Stimulated activated CD8-positive, alpha-beta memory T cell treated with anti-CD3 and anti-CD28 coated beads, Interleukin-12 subunit alpha, Interleukin-12 subunit beta, amount 100 ng/mL, for 1 hour (primary cell): ENCODE measurements at places on chromosomes 13 and 19.

DNA sequence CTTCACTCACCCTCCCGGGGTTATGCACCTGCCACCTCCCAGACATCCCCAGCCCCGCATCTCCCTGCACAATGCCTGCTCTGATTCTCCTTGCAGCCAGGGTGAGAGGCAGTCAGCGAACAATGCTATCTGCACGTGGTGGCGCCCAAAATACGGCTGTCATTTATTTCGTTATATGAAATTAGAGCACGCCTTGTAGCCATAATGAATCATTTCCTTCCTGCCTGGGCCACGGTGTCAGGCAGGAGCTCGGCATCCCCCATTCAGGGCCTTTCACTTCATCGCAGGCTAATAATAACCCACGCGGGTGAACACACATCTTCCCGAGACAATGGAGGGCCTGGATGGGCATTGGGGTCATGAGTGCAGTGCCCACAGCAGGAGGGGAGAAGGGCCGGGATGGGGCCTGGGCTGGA is 143.8 kb upstream of the ZNF507 start:
- no peak for DNase-seq

GRCh38 chr19:4474514-4475022 is 2.5 kb downstream of the HDGFL2 start:
- DNase-seq = no peak

- no peak for DNase-seq
These were observed 700.2 kb upstream of the PCDH20 start for GRCh38 chr13:62115831-62116230.

- DNase-seq = no peak
These were observed 1.0 kb downstream of the TMEM59L start for GRCh38 chr19:18613589-18614234.

DNA sequence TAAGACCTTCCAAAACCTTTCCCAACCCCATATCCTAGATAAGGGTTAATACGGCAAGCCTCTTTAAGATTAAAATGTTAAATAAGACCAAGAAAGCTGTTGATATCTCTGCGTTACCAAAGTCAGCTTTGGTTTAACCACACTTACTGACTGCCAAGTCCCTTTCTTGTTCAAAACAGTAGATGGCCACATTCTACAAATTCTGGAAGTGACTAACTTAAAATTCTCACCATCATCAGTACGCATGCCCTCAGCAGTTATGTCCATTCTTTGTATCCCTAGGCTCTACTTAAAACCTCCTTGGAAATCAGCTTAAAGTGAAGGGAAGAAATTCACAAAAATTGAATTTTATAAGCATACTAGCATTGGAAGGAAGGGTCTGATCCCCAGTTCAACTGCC is 23.6 kb downstream of the SOHLH2 start:
- no peak for DNase-seq

DNA sequence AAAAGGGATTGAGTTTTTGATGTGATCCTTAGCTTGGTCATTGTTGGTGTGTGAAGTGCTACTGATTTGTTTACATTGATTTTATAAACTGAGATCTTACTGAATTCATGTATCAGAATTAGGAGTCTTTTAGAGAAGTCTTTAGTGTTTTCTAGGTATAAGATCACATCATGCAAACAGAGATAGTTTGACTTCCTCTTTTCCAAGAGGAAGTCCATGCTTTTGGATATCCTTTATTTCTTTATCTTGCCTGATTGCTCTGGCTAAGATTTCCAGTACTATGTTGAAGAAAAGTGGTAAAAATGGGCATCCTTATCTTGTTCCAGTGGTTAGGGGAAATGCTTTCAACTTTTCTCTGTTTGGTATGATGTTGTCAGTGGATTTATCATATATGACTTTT is 561.2 kb upstream of the SLITRK1 start:
- no peak for DNase-seq

DNA sequence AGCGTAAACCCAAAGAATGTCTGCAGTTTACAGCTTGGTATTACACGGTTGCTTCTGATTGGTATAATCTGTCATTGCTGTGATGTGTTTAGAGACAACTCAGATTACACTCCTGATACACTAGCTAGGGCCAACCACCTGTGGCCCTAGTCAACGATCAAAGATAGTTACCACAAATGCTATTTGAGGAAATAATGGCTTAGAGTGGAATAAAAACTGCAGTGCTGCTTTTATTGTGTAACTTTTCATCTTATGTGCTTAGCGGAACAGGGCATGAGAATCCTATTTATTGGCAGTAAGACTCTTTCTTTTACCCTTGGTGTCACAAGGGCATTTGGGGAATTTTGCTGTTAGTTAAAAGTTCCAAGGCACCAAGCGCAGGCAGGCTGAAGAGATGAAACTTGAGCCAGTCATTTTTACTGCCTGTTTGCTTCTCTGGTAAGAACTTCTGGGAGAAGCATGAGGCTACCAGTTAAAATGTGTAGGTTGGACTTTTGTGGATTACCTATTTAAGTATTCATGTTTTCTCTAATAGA is 363.3 kb downstream of the KCNRG start:
- no peak for DNase-seq

GRCh38 chr19:18697680-18698079 is 14.2 kb downstream of the CRTC1 start:
- DNase-seq = no peak

- no peak for DNase-seq
These were observed 11.7 kb downstream of the UGGT2 start for GRCh38 chr13:96041326-96042110.

DNA sequence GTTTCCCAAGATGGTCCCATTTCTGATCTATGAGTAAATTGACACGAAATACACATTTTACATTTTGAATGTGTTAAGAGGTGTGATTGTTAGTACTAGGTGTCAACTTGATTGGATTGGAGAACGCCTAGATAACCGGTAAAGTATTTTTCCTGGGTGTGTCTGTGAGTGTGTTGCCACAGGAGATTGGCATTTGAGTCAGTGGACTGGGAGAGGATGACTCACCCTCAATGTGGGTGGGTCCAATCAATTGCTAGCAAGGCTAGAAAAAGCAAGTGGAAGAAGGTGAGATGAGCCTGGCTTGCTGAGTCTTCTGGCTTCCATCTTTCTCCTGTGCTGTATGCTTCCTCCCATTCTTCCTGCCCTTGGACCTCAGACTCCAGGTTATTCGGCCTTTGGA is 960.7 kb upstream of the PCDH9 start:
- no peak for DNase-seq

DNA sequence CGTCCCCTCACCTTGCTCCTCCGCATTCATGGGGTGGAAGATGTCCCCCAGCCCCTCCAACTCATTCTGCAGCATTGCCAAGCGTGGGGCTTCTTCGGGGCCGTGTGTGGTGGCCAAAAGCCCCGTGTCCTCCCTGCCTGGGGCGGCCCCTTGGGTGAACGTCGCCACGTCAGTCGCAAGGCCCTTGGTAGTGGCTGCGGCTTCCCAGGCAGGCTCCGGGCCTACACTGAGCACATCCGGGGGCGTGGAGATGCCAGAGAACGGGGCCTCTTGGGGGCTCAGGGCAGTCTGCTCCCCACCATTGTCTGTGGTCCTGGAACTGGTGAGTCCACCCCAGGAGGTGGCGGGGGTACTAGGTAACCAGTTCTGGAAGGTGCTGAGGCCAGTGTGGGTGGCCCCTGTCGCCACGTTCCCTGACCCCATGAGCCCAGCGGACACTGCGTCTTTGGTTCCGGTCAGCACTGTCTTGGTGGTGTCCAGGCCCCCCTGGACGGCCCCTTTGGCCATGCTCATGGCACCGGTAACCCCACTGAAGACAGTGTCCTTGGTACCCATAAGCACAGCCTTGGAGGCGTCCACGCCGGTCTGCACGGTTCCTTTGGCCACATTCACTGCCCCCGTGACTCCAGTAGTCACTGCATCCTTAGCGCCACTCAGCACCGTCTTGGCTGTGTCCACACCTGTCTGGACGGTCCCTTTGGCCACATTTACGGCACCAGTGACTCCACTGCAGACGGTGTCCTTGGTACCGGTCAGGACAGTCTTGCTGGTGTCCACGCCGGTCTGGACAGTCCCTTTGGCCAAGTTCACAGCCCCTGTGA is 7.6 kb downstream of the PLIN4 start:
- no peak for DNase-seq

GRCh38 chr19:15471639-15472101 is 7.3 kb upstream of the RASAL3 start:
- DNase-seq = no peak

GRCh38 chr19:38799104-38799503 is 10.1 kb downstream of the LGALS7B start:
- DNase-seq = no peak

GRCh38 chr19:15631817-15632216 is 8.9 kb upstream of the CYP4F3 start:
- DNase-seq = no peak

DNA sequence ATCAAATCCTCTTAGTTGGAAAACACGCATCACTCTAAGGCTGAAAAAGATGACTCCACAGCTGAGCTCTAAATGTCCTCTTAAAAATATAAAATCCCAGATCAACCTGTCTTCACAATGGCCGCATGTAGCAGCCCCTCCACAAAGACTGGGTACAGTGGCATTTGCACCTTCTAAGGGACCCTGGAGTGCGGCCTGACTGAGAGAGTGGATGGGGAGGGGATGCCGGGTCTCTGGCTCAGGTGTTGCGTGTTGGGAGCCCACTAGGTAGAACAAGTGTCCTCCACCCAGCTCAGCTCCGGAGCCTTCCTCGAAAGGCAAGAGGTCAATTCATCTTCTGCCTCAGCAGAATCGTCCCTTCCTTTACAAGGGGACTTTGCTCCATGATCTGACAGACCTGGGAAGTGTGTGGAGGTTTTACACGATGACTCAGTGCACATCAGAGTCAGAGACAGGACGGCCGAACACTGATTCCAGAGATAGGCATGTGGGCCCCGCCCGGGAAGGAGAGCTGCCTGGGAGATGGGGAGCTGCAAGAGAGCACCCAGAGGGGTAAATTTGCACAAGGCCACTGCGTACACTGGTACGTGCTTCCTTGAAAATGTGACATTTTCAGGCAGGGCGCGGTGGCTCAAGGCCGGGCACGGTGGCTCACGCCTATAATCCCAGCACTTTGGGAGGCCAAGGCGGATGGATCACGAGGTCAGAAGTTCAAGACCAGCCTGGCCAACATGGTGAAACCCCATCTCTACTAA is 23.5 kb upstream of the SLC15A1 start:
- no peak for DNase-seq

GRCh38 chr13:25286308-25286968 is 850 bp downstream of the MTMR6 start:
- no peak for DNase-seq

- no peak for DNase-seq
These were observed 2.5 kb downstream of the BSG start for GRCh38 chr19:574658-575526.

- DNase-seq = no peak
These were observed 9.7 kb upstream of the DACH1 start for GRCh38 chr13:71876648-71877255.

DNA sequence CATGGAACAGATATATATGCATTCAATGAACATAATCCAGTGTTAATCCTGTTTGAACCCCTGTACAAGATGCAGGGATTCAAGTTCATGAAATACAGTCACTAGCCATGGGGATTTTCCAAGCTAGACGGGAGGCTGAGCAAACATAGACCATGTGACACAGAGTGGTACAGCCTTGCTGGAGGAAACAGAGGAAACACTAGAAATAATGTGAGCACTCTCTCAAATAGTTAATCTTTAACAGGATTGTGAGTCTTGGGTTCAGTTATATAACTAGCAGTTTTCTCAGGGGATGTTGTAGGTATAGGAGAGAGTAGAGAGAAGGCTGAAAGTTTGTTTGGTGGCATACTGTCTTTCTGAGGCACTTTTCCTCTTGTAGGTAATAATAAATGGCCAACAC is 13.9 kb upstream of the LGALS16 start:
- no peak for DNase-seq
